Left kidney (tissue), 8 donors: ENCODE measurements at places on chromosomes 3 and 15. TPM values are rescaled to one million over a fixed set of nuclear protein-coding genes. Genes with fewer than 3 reads are reported as not detected.

GPR171 gene
- not detected for polyA plus RNA-seq

AADACL2 gene
- not detected for polyA plus RNA-seq

CCDC51 gene
- 24.6 TPM for polyA plus RNA-seq

GUCA1C gene
- polyA plus RNA-seq, result 0.52 TPM

FRMD5 gene
- polyA plus RNA-seq, result 1.8 TPM

PARP15 gene
- 0.45 TPM for polyA plus RNA-seq

XCR1 gene
- 0.15 TPM for polyA plus RNA-seq

LINGO1 gene
- 12.8 TPM for polyA plus RNA-seq

EFCAB12 gene
- polyA plus RNA-seq, result 5.9 TPM

NIPA2 gene
- polyA plus RNA-seq, result 60.6 TPM

COMMD4 gene
- 91.0 TPM for polyA plus RNA-seq

UBAP1L gene
- polyA plus RNA-seq, result 6.9 TPM

DPPA4 gene
- polyA plus RNA-seq, result 6.1 TPM

TMEM212 gene
- polyA plus RNA-seq, result 0.32 TPM

CD96 gene
- polyA plus RNA-seq, result 2.0 TPM

RAB27A gene
- polyA plus RNA-seq, result 21.0 TPM

C3orf20 gene
- polyA plus RNA-seq, result 0.32 TPM
